ENCODE measurements at places on chromosomes 5 and 9.
A peak's percentile ranks its signal among the peaks of the same experiment; 100 is the strongest.

DNA sequence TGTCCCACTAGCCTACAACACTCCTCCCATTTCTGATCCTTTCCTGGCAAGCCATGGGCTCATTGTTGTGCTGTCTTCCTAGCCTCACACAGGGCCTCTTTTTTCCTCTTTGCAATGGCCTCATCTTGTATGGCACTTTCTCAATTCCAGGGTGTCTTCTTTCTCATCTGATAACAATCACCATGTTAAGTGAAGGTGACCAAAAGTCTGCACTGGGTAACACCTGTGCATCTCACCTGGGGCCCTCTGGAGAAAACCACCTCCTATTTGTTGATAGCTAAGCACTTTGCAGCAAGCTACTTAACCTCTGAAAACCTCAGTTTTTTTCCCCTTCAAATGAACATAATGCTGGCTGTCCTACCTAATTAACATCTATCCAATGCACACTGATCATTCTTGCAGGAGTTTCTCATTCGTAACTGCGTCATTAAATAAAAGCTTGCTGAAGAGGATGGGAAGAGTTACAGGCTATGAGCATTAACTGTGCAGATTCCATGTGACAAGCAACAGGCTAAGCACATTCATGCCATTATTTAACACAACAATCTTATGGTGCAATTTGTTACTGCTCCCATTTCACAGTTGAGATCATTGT is 60.1 kb upstream of the STK32A start:
- no peak for DNase-seq

DNA sequence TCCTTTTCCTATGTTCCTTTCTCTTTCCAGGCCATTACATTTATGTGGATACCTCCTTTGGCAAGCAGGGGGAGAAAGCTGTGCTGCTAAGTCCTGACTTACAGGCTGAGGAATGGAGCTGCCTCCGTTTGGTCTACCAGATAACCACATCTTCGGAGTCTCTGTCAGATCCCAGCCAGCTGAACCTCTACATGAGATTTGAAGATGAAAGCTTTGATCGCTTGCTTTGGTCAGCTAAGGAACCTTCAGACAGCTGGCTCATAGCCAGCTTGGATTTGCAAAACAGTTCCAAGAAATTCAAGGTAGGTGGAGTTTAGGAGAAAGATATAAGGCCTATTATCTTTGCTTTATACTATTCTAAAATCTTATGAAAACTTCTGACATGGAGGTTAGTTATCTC is 64.5 kb downstream of the MAMDC2 start:
- DNase-seq: no peak

DNA sequence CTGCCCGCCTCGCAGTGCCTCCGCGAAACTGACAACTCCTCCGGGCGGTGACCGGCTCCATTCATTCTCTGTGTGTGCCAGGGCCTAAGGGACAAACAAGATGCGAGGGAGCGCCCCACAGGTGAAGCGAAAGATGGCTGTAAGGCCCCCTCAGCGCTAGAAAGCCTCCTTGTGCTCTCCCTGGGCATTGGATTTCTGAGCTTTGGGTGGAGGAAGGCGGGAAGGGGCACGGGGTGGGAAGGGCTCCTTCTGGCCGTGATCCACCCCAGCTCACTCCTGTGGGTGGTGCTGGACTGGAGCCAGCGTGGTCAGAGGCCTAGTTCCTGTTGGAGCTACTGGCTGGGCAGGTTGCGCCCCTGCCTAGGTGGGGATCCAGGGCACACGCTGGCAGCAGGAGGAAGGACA is 943 bp downstream of the GALNT12 start:
- no peak for DNase-seq

DNA sequence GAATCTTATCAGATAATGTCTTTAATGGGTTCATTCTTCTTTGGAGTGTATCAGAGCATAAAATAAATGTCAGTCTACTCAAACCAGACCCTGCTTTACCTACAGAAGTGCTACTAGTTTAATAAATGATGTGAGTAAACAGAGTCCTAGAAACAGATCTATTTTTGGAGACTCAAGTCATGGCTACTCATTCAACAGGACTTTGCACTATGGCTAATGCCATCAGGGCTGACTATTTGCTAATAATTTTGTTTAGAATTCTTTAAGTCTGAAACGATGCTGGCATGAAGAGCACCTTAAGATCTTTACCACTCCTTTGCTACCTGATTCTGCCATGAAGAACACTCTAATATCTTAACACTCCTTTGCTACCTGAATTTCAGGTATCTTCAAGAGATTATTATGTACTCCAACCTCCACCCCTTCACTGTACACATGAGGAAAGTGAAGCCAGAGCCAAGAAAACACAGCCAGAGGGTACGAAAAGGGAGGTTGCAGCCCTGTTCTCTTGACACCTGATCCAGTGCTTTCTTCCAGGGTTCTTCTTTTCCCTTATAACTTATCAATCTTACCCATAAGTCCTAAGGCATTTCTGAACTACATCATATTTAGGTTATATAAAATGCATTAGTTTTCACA is 62.4 kb downstream of the ZNF608 start:
- DNase-seq: no peak

GRCh38 chr5:172450861-172451695 is 3.2 kb downstream of the SH3PXD2B start:
- DNase-seq: no peak

- DNase-seq: peak; percentile 4
Measured at GRCh38 chr5:87151547-87151946, 116.1 kb upstream of the RASA1 start.

DNA sequence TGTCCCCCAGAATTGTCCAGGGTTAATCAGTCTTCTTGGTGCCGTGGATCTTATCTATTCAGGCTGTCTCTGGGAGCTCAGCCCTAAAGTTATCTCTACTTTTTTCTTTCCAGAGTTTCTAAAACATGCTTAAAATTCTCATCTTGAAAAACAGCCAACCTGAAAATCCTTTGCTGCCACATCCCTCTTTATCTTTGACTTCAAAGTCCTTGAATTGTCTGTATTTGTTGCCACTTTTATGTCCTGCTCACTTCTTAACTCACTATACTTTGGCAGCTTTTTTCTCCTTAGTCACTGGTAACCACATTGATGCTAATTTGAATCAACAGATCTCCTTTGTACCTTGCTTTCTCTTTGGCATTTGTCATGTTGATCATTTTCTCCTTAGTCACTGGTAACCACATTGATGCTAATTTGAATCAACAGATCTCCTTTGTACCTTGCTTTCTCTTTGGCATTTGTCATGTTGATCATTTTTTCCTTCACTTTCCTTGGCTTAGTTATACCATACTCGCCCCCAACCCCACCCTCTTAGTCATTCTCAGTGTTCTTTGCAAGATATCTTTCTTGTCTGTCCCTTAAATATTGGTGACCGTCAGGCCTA is 8.5 kb downstream of the DMXL1 start:
- DNase-seq: no peak

DNA sequence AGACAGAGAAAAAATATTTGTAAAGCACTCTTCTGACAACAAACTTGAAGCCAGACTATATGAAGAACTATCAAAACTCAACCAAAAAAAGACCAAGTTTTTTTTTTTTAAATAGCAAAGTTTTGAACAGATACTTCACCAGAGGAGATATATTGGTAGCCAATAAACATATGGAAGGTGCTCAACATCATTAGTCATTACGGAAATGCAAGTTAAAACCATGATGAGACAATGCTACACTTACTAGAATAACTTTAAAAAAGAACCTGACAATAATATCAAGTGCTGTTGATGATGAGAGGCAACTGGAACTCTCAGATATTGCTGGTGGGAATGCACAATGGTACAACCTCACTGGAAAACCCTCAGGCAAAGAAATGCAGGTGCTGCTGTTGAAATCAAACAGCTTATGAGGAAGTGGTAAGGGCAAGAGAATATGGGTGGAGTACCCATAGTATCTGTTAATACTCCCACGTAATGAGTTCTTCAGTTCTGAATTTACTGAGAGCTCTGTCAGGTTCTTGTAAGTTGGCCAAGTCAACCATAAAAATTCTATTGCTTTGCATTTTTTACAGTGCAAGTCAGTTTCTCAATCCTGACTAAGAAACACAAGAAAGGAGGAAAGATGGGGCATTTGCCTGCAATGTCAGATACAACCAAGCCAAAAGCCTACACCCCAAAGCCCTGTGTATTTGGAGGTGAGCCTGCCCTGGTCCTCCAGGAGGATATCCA is 87.3 kb upstream of the GNAQ start:
- no peak for DNase-seq

DNA sequence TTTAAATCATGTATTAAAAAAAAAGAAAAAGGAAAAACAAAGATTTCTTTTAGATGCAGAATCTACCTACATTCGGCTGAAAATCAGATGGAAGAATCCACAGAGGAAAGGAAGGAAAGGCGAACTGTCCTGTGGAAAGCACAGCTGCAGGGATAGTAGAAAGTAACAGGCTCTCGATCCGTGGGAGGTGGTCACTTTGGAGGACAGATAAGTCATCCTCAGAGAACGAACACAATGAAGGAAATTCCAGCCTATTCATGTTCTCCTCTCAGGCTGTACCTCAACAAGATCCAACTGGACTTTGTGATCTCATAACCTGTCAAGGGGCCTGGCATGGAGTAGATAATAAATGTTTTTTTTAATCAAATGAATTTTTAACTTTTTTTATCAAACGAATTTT is 72.8 kb downstream of the NR6A1 start:
- no peak for DNase-seq

DNA sequence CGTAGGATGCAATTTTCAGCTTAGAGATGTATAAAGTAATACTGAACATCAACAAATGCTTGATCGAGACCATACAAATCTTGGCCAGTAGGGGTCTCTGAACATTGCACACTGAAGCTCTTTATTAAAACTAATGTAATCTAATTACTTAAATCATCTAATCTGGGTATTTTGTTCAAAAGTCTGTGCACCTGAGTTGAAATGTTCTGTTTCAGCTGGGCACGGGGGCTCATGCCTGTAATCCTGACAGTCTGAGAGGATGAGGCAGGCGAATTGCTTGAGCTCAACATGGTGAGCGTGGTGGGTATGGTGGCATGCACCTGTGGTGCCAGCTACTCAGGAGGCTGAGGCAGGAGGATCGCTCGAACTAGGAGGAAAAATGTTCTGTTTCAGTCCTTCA is 41.0 kb downstream of the ESM1 start:
- no peak for DNase-seq
